ENCODE measurements at places on chromosomes 3 and 15. TPM values are rescaled to one million over a fixed set of nuclear protein-coding genes. Genes with fewer than 3 reads are reported as not detected.

DNA sequence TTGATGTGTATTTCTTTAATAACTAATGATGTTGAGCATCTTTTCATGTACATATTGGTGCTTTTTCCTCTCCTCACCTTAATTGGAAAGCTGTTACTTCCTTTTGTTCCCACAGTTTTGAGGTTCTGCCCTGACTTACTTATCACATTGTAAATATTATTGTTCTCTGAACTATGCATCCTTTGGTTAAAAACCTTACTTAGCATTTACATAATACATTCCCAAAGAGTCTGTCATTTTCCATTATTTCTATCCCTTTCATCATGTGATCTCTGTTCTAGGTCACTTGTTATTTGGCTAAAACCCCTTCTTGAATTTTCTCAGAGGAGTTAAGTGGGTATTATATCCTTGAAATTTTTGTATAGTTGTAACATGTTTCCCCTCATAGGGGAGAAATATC lies 33.0 kb downstream of the SLC12A6 start:
- H3K4me1 ChIP-seq: peaks cover 14% of the 10 kb centered on the region
- no peak overlapping the region for H3K27ac ChIP-seq
- DNase-seq: no peak
- H3K4me3 ChIP-seq: no peak overlapping the region

- no peak overlapping the region for H3K4me3 ChIP-seq
- no peaks in the 10 kb centered on the region for H3K36me3 ChIP-seq
- DNase-seq: no peak
- no peak overlapping the region for H3K27ac ChIP-seq
- no peaks in the 10 kb centered on the region for H3K27me3 ChIP-seq
Measured at GRCh38 chr15:46879032-46879770, 838.1 kb upstream of the SEMA6D start.

DNA sequence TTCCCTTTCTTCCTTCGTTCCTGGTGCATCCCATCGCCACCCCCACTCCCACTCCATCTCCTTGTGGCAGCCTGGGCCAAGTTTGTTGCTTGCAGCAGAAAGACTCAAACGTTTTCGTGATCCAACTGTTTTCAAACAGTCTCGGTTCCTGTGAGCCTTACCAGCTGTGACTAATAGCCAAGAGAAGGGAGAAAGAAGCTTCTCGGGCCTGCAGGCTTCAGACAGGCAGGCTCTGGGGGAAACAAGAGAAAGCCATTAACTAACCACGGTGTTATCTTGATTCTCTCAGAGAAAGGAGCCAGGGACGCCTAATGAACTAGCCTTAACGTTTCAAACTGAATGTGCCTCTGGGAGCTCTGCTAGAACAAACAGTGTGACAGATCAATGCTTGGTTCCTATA lies 742.0 kb downstream of the NR2F2 start:
- DNase-seq: no peak
- no peaks in the 10 kb centered on the region for H3K36me3 ChIP-seq
- H3K4me3 ChIP-seq: no peak overlapping the region

DISP2 gene
- 0.02 TPM for total RNA-seq

SEMA6D gene
- not detected for total RNA-seq

FETUB gene
- total RNA-seq: not detected

PLCH1 gene
- total RNA-seq: 0.38 TPM

All from activated CD4-positive, alpha-beta T cell treated with anti-CD3 and anti-CD28 coated beads, Interleukin-2, amount 10 ng/mL, durations not matched to agents 24 days and 14 days (primary cell).